Liver (tissue), 10 donors: ENCODE measurements at places on chromosomes 1 and 21. TPM values are rescaled to one million over a fixed set of nuclear protein-coding genes. Genes with fewer than 3 reads are reported as not detected.

The RIMS3 gene
- polyA plus RNA-seq = 0.22 TPM

- DNase-seq = no peak
These were observed 30.2 kb downstream of the ZZZ3 start for GRCh38 chr1:77652268-77652667.

DNA sequence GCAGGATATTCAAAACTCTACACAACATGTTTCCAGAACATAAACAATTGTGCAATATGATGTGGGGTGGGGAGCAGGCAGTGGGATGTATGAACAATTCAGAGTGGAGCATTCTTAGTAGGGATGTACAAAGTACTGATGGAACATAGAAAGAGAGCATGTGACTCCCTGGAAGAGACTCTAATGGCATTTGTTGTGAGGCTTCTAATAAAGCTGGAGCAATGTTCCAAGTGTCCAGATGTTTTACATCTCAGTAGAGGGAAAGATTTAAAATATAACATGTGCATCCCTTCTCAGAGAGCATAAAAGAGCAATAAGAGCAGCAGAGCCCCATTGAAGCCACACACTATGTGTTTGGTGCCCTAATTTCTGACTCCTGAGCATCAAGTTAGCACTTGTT is 116.5 kb downstream of the BRINP2 start:
- no peak for DNase-seq

GRCh38 chr1:60662486-60663044 is 419.8 kb upstream of the NFIA start:
- no peak for DNase-seq

The GIPC2 gene
- 3.7 TPM for polyA plus RNA-seq

DNA sequence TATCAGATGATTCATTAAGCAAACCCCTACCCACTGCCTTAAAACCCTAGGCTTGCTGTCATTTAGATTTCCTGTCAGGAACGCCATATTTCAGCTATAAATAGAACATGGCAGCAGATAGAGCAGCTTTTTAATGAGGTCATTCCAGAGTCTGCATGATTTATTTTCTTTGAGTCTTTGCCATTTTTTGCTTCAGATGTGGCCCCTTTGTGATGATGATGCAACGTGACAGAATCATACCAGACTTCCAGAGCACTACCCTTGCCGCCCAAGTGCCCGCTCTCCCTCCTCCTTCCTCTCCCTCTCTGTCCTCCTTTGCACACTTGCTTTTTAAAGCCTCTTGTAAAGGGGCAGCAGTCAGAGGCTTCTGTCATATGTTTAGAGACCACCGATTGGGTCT is 55.5 kb upstream of the TRIM67 start:
- DNase-seq = no peak

DNA sequence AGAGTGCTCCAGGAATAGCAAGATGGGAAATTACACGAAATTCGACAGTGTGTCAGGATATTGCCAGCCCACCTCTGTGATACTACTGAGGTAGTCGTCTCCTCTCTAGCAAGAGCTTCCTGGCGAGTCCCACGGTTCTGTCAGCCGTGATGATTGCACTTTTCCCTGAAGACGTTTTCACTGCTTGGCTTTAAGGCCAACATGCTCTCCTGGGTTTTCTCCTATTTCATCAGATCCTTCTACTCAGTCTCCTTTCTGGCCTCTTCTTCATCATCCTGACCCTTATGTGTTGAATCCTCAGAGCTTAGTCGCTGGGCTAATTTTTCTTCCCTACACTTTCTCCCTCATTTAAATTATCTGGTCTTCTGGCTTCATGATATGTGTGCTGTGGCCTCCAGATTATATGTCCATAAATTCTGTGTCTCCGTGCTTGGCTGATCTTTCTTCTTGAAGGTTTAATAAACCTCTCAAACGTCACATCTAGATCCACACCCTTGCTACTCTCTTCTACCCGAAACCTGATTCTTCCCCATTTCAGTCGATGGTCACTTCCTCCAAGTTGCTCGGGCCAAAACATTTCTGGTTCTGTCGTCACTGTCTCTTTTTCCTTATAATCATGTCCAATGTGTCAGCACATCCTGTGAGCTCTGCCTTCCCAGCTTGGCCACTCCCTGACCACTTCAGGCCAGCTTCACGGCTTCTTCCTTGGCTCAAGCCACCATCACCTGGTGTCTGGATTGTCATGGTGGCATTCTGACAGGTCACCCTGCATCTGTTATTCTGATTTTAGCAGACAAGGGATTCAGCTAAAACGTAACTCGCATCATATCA is 12.2 kb downstream of the OR2B11 start:
- no peak for DNase-seq

DNA sequence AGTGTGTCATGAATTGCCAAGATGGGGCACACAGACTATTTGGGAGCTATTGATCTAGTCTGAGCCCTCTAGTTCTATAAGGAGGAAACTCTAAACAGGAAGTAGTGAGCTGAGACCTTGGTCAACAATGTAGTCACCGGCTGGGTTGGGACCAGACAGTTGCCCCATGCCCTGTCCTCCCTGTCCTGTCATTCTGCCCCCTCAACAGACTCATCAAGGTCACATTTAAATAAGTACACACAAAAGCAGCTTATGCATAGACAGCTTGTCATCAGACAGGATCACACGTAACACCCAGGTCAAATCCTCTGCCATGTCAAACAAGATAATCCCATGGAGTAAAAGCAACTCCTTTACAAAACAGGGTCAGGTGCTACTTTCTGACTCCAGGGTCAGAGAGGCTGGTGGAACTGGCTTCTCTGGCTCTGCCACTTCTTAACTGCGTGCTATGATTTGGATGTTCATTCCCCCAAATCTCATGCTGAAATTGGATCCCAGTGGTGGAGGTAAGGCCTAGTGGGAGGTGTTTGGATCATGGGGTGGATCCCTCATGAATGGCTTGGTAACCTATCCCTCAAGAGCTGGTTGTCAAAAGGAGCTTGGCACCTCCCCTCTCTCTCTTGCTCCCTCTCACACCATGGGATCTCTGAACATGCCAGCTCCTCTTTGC is 128.9 kb downstream of the HIVEP3 start:
- DNase-seq = no peak

The SAMD11 gene
- polyA plus RNA-seq = 0.51 TPM

The SPATA1 gene
- polyA plus RNA-seq = 0.06 TPM

- no peak for DNase-seq
These were observed 31.3 kb downstream of the EPHA2 start for GRCh38 chr1:16124377-16125087.

GRCh38 chr21:39073717-39074116 is 109.5 kb downstream of the PSMG1 start:
- DNase-seq = no peak

DNA sequence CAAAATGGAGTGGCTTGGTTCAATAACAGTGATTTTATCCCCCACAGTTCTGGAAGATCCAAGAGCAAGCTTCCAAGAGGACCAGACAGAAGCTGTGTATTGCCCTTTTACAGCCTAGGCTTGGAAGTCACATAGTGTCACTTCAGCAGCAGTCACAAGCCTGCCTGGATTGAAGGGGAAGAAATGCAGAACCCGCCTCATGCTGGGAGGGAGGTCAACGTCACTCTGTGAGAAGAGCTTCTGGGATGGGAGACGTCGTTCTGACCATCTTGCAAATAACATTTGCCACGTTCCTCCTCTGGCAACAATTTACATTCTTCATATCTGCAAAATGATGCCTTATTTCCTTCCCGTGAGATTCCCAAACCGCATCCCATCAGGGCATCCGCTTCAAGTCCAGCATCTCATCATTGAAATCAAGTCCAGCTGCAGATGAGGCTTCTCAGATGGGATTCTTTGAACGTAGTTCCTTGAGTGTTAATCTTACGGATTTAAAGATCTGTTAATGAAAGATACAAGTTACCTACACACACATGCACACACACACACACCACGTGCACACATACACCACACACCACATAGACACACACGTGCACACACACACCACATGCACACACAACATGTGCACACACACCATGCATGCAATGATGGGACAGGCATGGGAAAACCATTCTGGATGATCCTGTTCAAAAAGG is 23.9 kb upstream of the KIF1B start:
- DNase-seq = no peak

The OR10X1 gene
- not detected for polyA plus RNA-seq

DNA sequence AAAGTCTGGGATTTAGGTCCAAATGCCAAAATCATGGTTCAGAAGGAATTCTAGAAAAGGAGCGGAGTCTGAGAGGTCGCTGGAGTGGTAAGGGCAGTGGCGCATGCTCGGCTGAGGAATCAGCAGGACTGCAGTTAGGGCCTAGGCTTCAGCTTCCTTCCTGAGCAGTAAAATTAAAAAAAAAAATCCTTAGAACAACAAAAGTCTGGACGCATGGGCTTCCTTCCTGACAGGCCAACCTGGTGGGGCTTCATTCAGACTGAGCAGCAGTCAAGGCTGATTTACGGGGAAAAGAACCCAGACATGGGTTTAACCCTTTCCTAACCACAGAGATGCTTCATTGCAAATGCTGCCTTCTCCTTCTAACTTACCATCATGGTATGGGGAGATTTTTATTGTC is 17.1 kb downstream of the RNF220 start:
- DNase-seq = no peak

The NGF gene
- 1.5 TPM for polyA plus RNA-seq

DNA sequence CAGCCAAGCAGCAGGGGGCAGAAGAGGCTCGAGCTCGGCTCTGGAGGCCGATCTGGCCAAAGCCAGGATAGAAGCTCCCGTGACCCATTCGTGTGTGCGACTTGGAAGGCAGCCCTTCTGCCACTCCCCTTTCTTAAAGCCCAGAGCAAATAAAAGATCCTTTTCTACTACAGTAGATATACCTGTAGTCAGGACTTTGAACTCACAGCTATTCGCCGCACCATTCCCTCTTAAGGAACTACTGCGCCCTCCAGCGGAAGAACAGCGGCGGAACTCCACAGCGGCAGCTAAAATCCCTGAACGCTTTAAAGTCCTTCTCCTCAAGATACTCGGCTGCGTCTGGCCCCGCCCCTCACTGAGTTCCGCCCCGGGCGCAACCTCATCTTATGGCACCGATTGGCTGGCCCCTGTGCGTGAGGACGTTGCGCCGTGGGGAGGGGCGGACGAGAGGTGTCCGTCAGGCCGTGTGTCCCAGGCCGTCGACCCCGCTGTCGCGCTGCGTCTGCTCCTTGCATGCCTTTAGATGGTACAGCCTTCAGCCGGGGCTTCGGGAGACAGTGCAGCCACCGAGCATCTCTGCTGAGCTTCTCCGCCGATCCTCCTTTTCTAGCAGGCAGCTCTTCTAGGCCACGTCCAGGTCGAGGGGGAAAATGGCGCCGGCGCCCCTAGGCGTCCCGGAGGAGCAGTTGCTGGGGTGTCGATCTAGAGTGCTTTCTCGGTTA is at the start of gene LRIG2:
Gene LRIG2, plus strand, starts transcription at position 442 of the 722 bp plus-strand sequence. Its CDS starts 209 bp downstream, at position 651.
- DNase-seq = peak; percentile 95

- peak; percentile 40 for DNase-seq
These were observed 807 bp downstream of the CEP85 start for GRCh38 chr1:26234644-26235370.

GRCh38 chr1:1629430-1630190 is 2.4 kb upstream of the MMP23B start:
- no peak for DNase-seq

The GBP5 gene
- polyA plus RNA-seq = 0.78 TPM

DNA sequence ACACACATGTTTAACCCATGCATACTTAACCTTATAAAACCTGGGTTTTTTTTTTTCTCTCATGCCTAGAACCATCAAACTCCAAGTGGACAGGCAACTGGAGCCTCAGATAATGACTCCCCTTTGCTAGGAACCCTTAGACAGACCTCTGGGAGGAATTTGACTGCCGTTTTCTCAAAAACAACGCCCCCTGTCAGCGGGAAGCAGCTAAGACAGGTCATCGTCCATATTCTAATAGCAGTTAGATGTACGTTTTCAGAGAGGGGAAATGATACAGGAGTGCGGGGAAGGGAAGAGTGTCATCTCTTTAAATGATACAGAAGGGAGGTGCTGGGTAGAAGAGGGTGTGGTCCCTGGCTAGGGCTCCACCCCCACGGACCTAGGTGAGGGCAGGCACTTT is 34.7 kb downstream of the LRRC3 start:
- DNase-seq = no peak

The S100A8 gene
- polyA plus RNA-seq = 43.4 TPM

GRCh38 chr21:34846601-34847112 is 177.9 kb downstream of the CLIC6 start:
- no peak for DNase-seq

- DNase-seq = no peak
These were observed 7.7 kb downstream of the NOC2L start for GRCh38 chr1:951364-951763.

The CCDC17 gene
- polyA plus RNA-seq = 0.57 TPM

The CFHR1 gene
- 1,028 TPM for polyA plus RNA-seq

The LCE1A gene
- polyA plus RNA-seq = not detected

The TMPRSS15 gene
- polyA plus RNA-seq = not detected

The RNU1-2 gene
- 16.7 TPM for polyA plus RNA-seq

The SYT2 gene
- polyA plus RNA-seq = under 0.01 TPM

The TRIM58 gene
- polyA plus RNA-seq = 0.06 TPM

DNA sequence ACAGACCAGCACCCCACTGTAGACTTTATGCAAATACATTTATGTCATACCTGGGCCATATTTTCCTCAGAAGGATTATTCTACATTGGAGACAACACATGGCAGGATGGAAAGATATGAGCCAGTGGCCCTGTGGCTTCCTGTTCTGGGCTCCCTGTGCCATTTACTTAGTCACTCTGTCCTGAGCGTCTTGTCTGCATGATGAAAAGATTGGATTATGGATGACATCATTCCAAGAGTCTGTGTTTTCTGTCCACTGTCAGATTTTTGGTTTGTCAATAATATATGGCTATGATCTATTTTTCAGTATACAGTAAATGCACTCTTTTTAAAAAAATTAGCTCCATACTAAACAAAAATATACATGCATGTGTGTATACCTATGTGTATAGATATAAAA is 30.8 kb downstream of the IGSF5 start:
- no peak for DNase-seq

DNA sequence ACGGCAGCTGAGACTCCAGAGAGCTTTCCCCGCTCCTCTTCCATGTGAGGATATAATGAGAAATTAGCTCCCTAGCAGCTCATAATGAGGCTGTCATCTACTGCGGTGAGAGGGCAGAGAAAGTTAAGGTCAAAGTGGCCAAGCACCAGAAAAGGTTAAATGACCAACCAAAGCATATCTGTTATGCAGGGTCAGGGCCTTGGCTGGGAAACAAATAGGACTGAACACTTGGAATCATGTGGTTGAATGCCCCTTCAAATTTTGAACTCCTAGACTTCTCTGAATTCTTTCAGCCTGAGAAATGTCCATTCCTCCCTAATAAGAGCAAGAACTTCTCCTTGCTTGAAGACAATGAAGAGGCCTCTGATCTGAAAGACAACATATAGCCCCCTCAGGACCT is 115.9 kb downstream of the TM2D1 start:
- DNase-seq = no peak

The KIF26B gene
- 0.10 TPM for polyA plus RNA-seq
